ENCODE measurements at places on chromosomes 12 and 14.
A peak's percentile ranks its signal among the peaks of the same experiment; 100 is the strongest.

GRCh38 chr12:53313996-53314395 lies 7.4 kb downstream of the AAAS start:
- DNase-seq = no peak

GRCh38 chr12:124940393-124941169 lies 26.1 kb upstream of the UBC start:
- peak; percentile 94 for DNase-seq

- peak; percentile 77 for DNase-seq
Observed at GRCh38 chr12:50074936-50075807, 10.0 kb upstream of the SMARCD1 start.

- no peak for DNase-seq
Observed at GRCh38 chr14:36069535-36069900, 107.0 kb downstream of the PTCSC3 start.

DNA sequence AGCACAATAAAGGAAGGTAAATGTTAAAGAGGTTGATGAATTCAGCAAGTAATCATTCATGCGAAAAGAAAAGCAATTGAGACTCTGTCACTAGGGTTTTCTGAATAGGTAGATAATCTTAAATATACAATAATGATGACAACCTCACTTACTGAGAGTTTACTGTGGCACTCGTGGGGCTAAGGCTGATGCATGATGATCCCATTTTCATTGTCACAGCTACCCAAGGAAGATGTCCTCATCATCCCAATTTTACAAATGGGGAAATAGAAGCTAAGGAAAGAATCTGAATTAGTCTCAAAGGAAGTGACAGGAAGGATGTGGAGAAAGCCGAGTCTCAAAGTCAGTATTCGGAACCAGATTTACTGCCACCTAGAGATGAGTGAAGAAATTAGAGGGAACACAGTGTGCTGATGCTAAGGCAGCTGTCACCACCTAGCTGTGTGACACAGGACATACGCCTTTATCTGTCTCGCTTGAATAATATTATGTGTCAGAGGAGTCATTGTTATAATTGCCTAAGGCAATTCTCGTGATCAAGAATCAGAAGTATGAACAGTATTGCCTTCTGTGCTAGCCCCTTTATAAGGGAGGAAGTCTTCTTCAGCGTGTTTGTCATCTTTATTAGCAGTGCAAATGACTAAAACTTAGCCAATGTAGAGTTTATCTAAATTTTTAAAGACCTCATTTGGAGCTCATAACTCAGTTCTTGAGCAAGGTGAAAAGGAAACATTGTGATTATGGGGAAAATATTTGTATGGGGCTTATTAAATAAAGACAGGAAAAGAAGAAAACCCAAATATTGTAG lies 63.2 kb downstream of the ERGIC2 start:
- peak; percentile 25 for DNase-seq

GRCh38 chr12:106714926-106715325 lies 59.6 kb upstream of the RIC8B start:
- DNase-seq = no peak

DNA sequence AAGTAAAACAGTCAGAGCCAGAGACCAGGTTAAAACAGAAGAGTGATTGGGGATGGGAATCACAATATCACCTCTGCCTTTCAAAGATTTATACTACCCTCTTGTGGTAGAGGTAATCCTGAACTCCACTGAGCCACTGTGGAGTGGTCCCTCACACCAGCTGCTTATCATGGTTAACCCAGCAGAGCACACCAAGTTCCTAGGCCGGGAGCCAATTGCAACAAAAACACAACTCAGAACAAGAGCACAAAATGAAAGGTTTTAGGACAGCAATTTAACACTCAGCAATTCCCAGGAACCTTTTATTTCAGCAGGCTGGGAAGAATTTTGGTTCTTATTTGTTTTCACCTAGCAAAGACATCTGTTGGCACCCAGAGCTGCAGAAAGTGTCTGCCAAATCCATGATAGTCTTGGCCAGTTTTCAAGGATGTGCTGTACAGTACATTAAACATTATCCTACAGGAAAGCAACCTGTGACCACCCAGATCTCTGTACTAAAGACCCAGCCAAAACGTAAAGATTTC lies 220.5 kb upstream of the ATXN7L3B start:
- DNase-seq = no peak

- no peak for DNase-seq
Observed at GRCh38 chr12:105291531-105291930, 39.0 kb upstream of the C12orf75 start.

DNA sequence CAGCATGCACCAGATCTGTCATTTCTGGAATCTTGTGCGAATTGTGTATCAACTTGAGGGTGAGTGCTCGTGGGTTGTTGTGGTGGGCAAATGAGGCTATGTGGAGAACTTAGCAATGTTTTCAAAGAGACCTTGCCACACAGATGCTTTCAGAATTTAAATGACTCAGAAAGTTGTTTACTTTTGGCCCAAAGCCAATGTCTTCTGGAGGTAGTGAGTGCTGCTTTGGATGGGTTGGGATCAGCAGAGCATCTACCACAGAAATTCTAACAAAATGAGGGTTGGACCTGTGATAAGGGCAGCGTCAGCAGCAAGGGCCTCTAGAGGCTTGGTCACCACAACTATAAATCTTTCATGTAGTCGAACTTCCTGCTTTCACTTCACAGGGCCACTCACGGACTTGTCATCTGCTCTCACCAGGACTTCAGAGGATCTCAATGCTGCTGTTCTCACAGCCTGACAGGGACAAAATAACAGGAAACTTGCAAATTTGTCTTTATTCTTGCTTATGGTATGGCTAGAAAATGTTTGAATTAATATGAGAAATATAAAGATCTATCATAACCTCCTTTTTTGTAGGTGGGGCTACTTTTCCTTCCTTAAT lies 111.4 kb downstream of the DACT1 start:
- peak; percentile 49 for DNase-seq

Measured in tibial artery (tissue), 4 donors.